ENCODE measurements at places on chromosomes 13 and 19.

DNA sequence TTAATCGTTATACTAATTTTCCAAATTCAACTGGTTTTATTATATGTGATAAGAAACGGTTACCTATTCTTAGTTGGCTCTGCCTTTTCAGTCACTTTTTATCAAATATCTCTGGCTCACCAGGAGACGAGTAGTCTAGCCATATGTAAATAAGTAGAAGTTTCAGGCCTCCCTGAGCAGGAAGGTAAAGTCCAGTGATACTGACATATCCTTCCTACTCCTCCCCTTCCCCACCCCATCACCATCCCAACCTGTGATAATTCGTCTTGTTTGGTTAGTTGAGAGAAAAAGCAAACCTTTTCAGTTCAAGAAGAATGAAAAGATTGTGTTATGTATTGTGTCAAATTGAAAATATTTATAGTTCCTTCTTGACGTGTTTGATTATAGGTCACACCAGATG, 53.9 kb downstream of the TM9SF2 start:
- no peak for DNase-seq

DNA sequence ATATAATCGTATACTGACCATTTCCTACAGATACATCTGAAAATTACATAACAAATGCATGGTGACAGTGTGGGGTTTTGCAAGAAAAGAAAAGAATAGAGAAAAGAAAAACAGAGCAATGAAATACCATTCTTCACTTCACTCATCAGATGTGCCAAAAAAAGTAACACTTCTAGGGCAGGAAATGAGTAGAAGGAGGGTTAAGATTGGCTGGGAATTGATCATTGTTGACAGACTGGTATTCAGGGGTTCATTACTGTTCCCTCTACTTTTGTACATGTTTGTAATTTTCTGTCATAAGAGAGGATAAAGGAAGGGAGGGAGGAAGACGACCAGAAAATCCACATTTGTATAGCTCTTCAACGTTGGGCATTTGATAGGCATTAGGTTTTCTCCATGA, 31.5 kb downstream of the ABCC4 start:
- no peak for DNase-seq

- DNase-seq: no peak
Measured at GRCh38 chr19:3346677-3347353, 19.6 kb upstream of the NFIC start.

- no peak for DNase-seq
Measured at GRCh38 chr19:52231154-52231910, 38.1 kb upstream of the ZNF766 start.

DNA sequence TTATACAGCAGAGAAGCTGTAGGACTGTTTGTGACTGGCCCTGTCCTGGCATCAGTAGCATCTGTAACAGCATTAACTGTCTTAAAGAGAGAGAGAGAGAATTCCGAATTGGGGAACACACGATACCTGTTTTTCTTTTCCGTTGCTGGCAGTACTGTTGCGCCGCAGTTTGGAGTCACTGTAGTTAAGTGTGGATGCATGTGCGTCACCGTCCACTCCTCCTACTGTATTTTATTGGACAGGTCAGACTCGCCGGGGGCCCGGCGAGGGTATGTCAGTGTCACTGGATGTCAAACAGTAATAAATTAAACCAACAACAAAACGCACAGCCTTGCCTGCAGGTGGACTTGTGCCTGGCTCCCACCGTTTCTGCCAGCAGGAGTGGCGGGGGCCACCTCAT, 27.3 kb upstream of the LDLR start:
- DNase-seq: no peak

Measured in stimulated activated CD8-positive, alpha-beta memory T cell treated with anti-CD3 and anti-CD28 coated beads, Interleukin-2, amount 100 ng/mL, for 1 hour (primary cell).